Cardiac septum (tissue), 1 donor: ENCODE measurements at places on chromosomes 13 and 19.

DNA sequence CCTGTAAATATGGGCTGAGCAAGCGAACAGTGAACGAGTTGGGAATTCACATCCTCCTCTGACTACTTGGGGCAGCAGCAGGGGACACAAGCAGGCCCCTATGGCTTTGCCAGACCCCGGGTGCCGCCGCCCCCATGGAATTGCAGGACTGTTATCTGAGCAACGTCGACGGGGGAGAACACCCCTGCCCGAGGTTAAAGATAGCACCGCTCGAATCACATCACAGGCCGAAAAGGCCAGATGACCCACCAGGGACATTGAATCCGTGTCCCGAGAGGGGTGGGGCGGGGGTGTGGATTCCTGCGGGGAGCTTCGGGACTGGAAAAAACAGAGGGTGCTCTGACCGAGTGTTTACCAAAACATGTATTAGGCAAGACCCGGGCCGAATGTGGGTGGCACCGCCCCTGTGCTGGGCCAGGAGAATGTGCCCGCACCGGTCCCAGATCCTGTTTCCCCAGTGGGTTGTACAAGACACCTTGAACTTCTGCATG, 9.1 kb downstream of the FEM1A start:
- DNase-seq, result no peak

DNA sequence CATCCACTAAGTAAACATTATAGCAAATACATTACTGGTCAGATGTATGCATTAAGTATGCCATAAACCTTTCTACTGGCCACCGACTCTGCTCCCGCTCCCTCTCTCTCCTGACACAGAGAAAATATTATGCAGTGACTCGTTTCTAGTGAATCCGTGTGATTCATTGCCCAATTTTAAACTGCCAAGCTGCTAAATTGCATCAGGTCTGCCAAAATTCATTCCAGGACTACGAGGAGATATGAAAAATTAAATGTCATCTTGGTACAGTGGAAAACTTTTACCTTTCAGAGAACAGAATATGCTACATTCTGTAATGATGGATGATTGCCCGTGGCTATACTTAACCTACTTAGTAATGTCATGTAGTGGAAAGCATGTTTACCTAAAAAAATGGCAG, 368.8 kb upstream of the TSHZ3 start:
- DNase-seq, result no peak

GRCh38 chr19:35462476-35462953, 14.5 kb downstream of the FFAR2 start:
- DNase-seq, result peak; percentile 78

DNA sequence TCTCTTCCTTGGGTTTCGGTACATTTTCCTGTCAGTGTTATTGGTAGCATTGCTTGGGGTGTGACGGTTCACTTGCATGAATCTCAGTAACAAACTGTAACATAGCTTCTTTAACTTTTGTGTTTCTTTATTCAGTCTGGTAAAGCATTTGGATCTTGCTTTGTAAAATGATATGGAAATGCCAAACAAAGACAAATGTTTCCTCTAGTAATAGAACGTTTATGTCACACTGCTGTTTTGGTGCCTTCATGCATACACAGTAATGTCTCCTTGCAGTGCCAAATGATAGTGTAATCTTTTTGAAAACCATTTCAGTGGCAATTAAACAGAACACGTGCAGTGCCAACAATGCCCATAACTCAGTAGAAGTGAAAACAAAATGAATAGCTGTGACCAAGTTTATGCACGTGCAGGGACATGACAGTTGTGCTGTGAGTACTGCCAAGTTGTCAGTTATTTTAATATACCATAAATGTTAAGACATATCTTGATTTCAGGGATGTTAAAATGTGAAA, 110.8 kb downstream of the RXFP2 start:
- DNase-seq, result no peak

- DNase-seq, result no peak
Measured at GRCh38 chr13:99257291-99257690, 888 bp downstream of the GPR18 start.

GRCh38 chr13:47332149-47332548, 435.3 kb upstream of the HTR2A start:
- DNase-seq, result no peak

DNA sequence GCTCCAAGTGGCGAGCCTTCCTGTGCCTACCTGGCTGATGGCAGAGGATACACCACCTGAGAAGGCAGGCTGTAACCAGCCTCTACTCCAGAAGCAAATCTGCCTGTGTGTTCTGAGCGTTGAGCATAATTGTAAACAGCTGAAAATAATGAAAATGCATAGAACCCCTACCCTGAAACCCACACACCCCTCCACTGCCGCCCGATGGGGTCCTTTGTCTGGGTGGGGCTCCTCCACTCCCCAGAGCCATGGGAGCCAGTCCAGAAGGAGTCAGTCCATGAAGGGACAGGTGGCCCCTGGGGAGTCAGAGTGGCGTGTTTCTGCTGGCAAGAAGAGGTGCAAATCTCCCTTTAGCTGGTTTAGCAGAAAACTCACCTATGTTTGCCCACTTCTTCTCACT, 8.0 kb upstream of the SOX1 start:
- DNase-seq, result no peak

- no peak for DNase-seq
Measured at GRCh38 chr19:7997809-7998480, 7.5 kb downstream of the ELAVL1 start.

DNA sequence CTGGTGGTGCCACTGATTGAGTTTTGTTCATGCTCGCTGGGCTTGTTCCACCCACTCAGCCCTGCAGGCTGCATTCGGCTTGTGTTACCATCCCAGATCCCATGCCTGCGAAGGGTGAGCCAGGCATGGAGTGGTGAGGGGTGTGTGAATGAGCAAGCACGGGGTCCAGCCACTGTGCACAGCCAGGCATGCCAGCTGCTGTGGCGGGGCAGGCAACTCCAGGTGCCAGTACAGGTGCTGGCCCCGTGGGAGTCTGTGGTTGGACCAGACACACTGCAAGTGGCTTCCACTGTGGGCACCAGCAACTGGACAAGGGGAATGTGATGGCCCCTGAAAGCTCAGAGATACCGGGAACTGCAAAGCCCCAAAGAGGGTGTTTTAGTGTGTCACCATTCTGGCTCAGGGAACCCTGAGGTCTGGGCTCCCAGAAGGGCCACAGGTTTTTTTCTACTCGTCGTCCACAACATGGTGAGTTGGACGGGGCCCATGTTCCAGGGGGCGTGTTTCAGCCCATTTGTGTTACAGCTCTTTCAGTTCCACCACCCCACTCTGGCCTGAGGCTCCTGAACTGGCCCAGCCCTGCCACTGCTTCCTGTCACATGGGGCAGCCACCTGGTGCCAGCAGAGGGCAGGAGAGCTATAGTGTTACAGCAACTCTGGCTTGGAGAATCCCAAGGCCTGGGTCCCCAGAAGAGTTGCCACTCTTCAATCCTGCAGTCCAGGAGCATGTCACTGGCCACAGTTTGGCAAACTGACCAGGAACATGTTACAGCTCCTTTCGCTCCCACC, 217.0 kb upstream of the OBI1 start:
- DNase-seq, result no peak

DNA sequence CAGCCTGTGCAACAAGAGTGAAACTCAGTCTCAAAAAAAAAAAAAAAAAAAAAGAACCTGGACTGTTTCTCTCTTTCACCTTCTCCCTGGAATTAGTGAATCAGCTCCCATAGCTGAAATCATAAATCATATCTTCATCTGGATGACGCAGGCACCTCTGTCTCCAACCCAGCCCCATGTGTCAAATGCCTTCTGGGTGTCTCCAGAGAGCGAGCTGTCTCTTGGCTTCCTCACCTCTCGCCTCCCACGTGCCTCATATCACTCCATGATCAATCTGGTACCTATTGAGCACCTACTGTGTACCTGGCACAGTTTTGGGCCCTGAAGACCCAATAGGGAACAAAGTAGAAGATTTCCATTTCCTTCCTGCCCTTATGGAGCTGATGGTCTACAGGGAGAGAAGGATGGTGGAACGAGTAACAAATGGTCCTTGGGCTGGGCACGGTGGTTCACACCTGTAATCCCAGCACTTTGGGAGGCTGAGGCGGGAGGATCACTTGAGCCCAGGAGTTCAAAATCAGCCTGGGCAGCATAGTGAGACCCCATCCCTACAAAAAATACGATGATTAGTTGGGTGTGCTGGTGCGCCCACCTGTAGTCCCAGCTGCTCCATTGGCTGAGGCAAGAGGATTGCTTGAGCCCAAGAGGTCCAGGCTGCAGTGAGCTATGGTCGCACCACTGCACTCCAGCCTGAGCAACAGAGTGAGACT, 2.5 kb downstream of the HSD11B1L start:
- no peak for DNase-seq

DNA sequence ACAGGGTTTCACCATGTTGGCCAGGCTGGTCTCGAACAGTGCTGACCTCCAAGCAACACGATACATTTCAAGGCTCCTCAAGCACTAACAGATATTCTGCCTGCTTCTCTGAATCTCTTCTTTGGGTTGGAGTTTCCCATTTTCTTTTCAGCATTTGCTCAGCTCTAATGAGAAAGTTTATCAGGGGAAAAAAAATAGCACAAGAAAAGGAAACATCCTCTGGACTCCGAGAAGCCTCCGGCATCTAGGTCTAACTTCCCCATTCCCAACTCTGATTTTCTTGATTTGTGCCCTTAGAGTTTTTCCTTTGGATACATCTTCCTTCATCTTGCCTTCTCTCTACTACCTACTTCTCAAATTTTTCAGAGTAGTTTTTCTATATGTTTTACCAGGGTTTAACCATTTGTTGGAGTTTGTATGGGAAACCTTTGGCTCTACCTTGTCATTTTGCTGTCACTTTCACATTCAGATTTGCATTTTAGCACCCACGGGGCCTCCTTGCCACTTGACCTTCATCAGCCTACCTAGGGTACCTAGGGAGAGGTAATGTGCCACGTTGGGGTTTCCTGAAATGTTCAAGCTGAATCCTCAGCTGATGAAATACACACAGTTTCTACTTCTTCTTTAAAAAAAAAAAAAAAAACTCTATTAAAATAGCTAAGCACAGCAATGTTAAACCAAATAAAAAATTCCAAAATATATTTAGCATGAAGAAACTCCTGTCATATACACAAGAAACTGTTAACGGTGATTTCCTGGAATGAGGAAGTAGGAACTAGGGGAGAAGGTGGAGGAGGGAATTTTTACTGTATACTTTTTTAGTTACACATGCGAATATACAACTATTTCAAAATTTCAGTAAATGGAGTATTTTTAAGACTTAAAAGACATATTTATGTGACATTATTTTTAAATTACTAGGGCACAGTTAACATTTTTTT, 5.1 kb upstream of the USP12 start:
- DNase-seq, result no peak

DNA sequence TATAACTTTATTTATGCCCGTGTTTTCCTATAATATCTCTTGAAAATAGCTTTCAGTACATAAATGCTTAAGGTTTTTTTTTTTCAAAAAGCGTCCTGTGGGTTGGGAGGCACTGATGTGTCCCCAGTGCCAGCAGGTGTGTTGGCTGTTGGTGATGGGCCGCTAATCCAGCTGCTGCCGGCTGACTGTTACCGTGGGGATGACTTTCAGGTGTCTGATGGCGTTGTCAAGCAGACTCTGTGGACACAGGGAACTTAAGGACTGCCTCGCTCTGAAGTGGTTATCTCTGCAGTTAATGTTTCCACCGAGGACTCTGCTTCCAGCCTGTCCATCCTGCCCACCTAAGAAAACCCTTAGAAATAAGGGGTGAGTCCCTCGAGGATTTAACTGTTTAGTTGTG, 94.5 kb downstream of the ANKRD10 start:
- DNase-seq, result no peak

DNA sequence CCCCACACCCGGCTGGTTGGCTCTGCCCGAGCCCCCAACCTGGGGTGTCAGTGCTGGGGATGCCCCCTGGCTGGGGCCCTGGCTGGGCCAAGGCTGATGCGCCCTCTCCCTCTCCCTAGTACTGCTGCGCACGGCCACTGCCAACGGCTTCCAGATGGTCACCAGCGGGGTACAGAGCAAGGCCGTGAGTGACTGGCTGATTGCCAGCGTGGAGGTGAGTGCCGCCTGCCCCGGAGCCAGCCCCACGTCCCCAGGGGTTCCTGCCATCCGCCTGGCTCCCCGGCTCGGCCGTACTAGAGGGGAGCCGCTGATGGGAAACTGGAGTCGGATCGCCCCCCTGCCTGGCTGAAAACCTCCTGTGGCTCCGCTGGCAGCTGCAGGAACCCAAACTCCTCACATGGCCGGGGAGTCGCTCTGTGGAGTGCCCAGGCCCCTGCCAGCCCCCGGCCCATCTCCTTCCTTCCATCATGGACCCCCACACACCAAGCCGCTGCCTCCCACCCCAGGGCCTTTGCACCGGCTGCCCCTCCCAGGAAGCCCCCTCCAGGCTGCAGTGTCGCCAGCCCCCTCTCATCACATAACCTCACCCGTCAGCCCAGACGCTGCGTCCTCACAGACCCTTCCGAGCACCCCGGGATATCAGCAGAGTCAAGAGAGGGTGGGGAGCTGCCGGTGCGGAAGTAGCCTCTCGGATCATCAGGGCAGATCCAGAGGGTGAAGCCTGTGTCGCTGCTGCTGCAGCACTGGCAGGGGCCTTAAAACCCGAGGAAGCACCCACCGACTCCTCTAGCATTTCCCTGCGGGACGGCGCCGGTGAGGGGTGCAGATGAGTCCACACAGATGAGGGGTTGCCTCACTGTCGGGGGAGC, 10.6 kb downstream of the NCLN start:
- no peak for DNase-seq
